ENCODE measurements at places on chromosomes 3 and 15. TPM values are rescaled to one million over a fixed set of nuclear protein-coding genes. Genes with fewer than 3 reads are reported as not detected.

Gene TMEM62
- total RNA-seq: 25.7 TPM

GRCh38 chr3:122246199-122246598 lies 62.7 kb downstream of the CASR start:
- no peak for DNase-seq
- no peaks in the 10 kb centered on the region for H3K4me1 ChIP-seq
- peaks cover 3% of the 10 kb centered on the region for H3K27me3 ChIP-seq

Gene MRAS
- total RNA-seq: 17.9 TPM

- no peak for DNase-seq
- H3K36me3 ChIP-seq: no peaks in the 10 kb centered on the region
- H3K4me3 ChIP-seq: no peak overlapping the region
Measured at GRCh38 chr3:95277613-95278012, 1214.8 kb downstream of the NSUN3 start.

Gene UACA
- total RNA-seq: 46.4 TPM

GRCh38 chr15:97692301-97693015 lies 268.0 kb upstream of the ARRDC4 start:
- no peak overlapping the region for H3K27ac ChIP-seq
- no peaks in the 10 kb centered on the region for H3K36me3 ChIP-seq
- DNase-seq: no peak
- no peaks in the 10 kb centered on the region for H3K4me1 ChIP-seq
- H3K27me3 ChIP-seq: no peaks in the 10 kb centered on the region

DNA sequence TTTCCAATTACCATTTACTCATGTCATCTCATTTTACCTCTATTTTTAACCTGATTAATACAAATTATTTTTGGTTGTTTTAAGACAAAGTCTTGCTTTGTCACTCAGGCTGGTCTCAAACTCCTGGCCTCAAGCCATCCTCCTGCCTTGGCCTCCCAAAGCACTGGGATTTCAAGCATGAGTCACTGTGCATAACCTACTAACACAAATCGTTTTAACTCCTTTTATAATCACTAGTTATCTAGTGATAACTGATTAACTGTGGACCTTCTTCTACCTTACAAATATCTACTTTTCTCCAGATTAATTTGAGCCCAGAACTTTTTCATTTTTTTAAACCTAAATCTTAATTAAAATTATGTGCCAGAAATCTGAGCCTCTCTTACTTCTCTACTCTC lies 4.6 kb downstream of the ATP13A3 start:
- peak overlapping the region; percentile 67 for H3K27ac ChIP-seq
- H3K36me3 ChIP-seq: no peaks in the 10 kb centered on the region
- peaks cover 13% of the 10 kb centered on the region for H3K4me1 ChIP-seq
- H3K27me3 ChIP-seq: no peaks in the 10 kb centered on the region

- H3K36me3 ChIP-seq: no peaks in the 10 kb centered on the region
- H3K27ac ChIP-seq: no peak overlapping the region
- no peak for DNase-seq
- no peaks in the 10 kb centered on the region for H3K27me3 ChIP-seq
- peaks cover 14% of the 10 kb centered on the region for H3K4me1 ChIP-seq
- no peak overlapping the region for H3K4me3 ChIP-seq
Measured at GRCh38 chr3:122516846-122517360, 2.2 kb upstream of the KPNA1 start.

DNA sequence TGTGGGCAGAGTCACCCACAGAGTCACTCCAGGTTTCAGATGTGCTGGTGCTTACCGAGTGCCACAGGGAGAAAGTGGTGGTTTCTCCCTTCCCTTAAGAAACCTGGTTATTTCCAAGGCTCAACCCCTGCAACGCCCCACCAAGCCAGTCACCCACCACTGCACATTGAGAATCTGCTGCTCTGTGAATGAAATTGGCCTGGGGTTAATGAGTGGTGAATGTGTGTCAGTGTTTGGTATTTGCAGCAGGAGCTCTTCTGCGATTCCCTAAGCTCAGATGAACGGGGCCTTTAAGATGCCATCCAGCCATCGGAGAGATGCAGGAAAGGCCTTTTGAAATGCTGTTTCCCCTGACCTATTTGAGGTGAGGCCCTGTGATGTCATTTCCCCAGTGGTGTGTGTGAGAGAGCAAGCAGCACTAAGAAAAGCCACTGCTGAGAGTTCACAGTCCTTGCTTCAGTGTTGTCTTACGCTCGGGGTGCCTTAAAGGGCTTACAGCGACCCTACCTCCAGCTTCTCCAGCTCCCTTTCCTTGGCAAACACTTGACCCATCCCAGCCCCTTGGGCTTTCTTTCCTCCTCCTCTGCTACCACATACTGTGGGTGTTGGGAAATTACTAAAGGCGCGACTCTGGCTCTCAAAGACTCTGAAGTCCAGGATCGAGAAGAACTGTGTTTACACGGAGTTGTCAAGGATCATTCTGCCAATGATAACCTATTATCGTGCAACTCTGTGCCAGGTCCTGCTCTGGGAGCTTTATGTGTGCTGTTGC lies 68.9 kb downstream of the SMAD3 start:
- peak; percentile 51 for DNase-seq
- no peaks in the 10 kb centered on the region for H3K36me3 ChIP-seq
- H3K27me3 ChIP-seq: no peaks in the 10 kb centered on the region
- H3K27ac ChIP-seq: peak overlapping the region; percentile 85

Gene TNK2
- 9.0 TPM for total RNA-seq

Gene SLC38A3
- 22.6 TPM for total RNA-seq

- H3K27me3 ChIP-seq: no peaks in the 10 kb centered on the region
- DNase-seq: no peak
- peak overlapping the region; percentile 0 for H3K27ac ChIP-seq
- no peak overlapping the region for H3K4me3 ChIP-seq
- H3K36me3 ChIP-seq: no peaks in the 10 kb centered on the region
- H3K4me1 ChIP-seq: peaks cover 15% of the 10 kb centered on the region
Measured at GRCh38 chr15:89828281-89829145, 13.9 kb upstream of the ANPEP start.

GRCh38 chr3:124007186-124007585 lies 15.3 kb upstream of the ROPN1 start:
- DNase-seq: no peak
- H3K4me3 ChIP-seq: no peak overlapping the region
- H3K27ac ChIP-seq: no peak overlapping the region
- H3K36me3 ChIP-seq: no peaks in the 10 kb centered on the region

GRCh38 chr3:43022121-43022520 lies 43.0 kb downstream of the GASK1A start:
- H3K4me3 ChIP-seq: no peak overlapping the region
- no peak overlapping the region for H3K27ac ChIP-seq
- peaks cover 7% of the 10 kb centered on the region for H3K4me1 ChIP-seq
- no peaks in the 10 kb centered on the region for H3K36me3 ChIP-seq
- no peak for DNase-seq
- H3K27me3 ChIP-seq: no peaks in the 10 kb centered on the region

DNA sequence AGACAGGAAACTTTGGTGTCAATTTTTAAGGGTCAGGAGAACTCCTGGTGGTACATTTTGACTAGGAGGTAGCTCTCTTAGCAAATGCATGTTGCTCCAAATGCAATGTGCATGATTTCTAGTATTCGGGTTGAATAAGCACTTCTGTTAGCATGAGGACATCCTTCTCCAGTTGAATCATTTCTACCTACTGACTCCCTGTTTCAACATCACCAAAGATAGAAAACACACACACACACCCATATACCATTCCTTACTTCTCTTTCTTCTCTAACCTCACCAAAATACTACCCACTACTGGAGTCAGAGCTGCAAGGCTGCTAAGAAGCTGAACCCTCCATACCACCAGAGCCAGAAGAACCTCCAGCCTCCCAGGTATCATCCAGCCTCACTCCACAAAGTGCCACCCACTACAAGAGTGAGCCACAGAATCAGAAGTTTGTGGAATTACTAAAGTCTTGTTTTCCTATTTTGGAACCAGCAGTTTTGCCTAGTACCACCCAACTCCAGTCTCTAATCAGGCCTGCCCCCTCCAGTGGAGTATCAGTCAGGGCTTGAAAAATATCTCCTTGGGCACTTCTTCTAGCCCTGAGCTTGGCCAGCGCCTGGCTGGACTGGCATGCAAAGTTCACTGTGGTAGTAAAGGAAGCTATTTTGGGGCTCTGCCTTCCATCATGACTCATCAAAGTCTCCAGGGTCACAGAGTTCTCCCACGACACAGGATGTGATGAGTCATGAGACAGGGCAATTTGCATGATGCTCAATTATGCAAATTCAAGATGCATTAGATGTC lies 110.3 kb downstream of the CYP19A1 start:
- no peaks in the 10 kb centered on the region for H3K27me3 ChIP-seq
- no peak overlapping the region for H3K27ac ChIP-seq
- peak; percentile 23 for DNase-seq

GRCh38 chr15:39850436-39850835 lies 67.8 kb upstream of the FSIP1 start:
- H3K36me3 ChIP-seq: no peaks in the 10 kb centered on the region
- DNase-seq: no peak
- no peaks in the 10 kb centered on the region for H3K4me1 ChIP-seq
- H3K27ac ChIP-seq: no peak overlapping the region
- H3K27me3 ChIP-seq: no peaks in the 10 kb centered on the region
- H3K4me3 ChIP-seq: no peak overlapping the region

DNA sequence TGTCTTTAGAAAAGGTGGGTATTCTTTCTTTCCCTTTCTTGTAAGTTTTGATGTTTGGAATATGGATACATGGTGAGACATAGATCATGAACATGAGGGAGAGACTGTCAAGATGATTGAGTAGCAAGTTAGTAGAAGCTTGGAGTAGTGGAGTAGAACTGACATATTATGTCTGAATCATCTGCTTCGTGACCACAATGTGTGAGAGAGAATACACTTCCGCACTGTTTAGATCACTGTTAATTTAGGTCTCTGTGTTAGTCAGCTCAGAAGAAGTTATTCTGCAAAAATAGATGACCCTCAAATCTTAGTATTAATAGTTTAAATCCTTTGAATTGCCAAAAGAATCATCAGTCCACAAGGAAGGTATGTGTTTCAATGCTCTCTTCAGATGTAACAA lies 151.0 kb downstream of the OXSM start:
- H3K36me3 ChIP-seq: no peaks in the 10 kb centered on the region
- DNase-seq: no peak
- H3K27ac ChIP-seq: no peak overlapping the region
- H3K27me3 ChIP-seq: no peaks in the 10 kb centered on the region
- no peak overlapping the region for H3K4me3 ChIP-seq

DNA sequence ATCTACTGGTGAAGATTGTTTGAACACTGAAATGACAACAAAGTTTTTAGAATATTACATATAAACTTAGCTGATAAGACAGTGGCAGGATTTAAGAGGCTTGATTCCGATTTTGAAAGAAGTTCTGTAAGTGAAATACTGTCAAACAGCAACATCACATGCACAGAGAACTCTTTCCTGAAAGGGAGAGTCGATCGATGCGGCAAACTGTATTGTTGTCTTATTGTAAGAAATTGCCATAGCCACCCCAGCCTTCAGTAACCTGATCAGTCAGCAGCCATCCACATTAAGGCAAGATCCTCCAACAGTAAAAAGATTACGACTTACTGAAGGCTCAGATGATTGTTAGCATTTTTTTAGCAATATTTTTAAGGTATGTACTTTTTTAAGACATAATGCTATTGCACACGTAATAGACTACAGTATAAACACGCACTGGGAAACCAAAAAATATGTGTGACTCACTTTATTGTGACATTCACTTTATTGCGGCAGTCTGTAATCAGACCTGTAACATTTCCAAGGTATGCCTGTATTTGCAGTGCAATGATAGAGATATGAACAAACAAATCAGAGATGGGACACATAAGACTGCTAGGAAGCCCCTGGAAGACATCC lies 225.6 kb upstream of the UBE2E1 start:
- no peaks in the 10 kb centered on the region for H3K27me3 ChIP-seq
- no peak overlapping the region for H3K4me3 ChIP-seq
- no peak overlapping the region for H3K27ac ChIP-seq
- DNase-seq: no peak
- no peaks in the 10 kb centered on the region for H3K36me3 ChIP-seq

- no peaks in the 10 kb centered on the region for H3K4me1 ChIP-seq
- no peaks in the 10 kb centered on the region for H3K36me3 ChIP-seq
- H3K27ac ChIP-seq: no peak overlapping the region
- no peak overlapping the region for H3K4me3 ChIP-seq
- no peaks in the 10 kb centered on the region for H3K27me3 ChIP-seq
Measured at GRCh38 chr3:124937049-124937448, 2.5 kb upstream of the MUC13 start.

DNA sequence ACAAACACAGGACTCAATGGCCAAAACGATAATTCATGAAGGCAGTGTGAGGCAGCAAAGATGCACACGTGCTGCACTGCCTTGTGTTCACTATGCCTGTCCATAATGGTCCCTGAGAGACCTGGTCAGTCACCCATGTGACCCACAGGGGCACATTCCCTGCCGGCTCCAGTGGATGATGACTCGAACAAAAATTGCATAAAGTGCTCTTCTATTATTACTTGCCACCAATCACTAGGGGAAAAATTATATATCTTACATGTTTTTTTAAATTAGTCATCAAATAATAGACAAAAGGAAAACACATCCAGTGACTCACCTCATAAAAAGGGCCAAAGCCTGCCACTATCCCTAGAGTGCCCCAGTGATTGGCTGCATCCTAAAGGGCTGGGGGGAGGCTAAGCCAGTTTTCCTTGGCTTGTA lies 47.5 kb downstream of the UBP1 start:
- H3K4me3 ChIP-seq: no peak overlapping the region
- no peak for DNase-seq
- H3K4me1 ChIP-seq: no peaks in the 10 kb centered on the region
- H3K27ac ChIP-seq: no peak overlapping the region

DNA sequence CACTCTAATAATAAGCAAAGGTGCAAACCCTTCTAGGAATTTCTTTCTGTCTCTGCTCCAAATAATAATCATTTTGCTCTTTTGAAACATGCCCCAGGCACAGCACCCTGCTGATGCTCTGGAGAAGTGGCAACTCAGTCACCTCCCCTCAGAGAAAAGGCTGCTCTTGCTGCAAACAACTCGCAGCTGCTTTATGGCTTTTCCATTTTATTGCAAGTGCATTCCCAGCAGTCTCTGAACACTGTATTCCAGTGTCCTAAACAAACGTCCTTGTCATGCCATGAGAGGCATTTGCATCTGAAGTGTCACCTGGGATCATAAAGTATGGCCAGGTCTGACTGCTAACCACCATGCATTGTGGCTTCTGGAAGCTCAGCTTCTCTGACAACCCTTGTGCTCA lies 358.1 kb upstream of the TRIM42 start:
- H3K27ac ChIP-seq: no peak overlapping the region
- no peaks in the 10 kb centered on the region for H3K4me1 ChIP-seq
- no peaks in the 10 kb centered on the region for H3K27me3 ChIP-seq
- peak; percentile 41 for DNase-seq

Gene PAQR9
- total RNA-seq: 2.9 TPM

GRCh38 chr15:72486144-72486543 lies 12.0 kb downstream of the ARIH1 start:
- no peak for DNase-seq
- H3K4me1 ChIP-seq: peaks cover 2% of the 10 kb centered on the region
- no peaks in the 10 kb centered on the region for H3K36me3 ChIP-seq
- no peak overlapping the region for H3K4me3 ChIP-seq

- H3K4me1 ChIP-seq: peaks cover 35% of the 10 kb centered on the region
- DNase-seq: no peak
- H3K27me3 ChIP-seq: no peaks in the 10 kb centered on the region
- H3K4me3 ChIP-seq: no peak overlapping the region
Measured at GRCh38 chr3:124882816-124883747, 4.1 kb downstream of the ITGB5 start.

GRCh38 chr3:185831195-185831594 lies 6.4 kb upstream of the IGF2BP2 start:
- H3K27me3 ChIP-seq: no peaks in the 10 kb centered on the region
- H3K4me3 ChIP-seq: no peak overlapping the region
- no peak for DNase-seq
- no peaks in the 10 kb centered on the region for H3K36me3 ChIP-seq
- H3K4me1 ChIP-seq: no peaks in the 10 kb centered on the region

Data from hepatocyte (in vitro differentiated cells).